Stimulated activated CD8-positive, alpha-beta memory T cell treated with anti-CD3 and anti-CD28 coated beads, Interleukin-15, amount 100 ng/mL, for 48 hours (primary cell): ENCODE measurements at places on chromosomes 7 and 10.

GRCh38 chr7:55033236-55033846 lies 14.5 kb downstream of the EGFR start:
- DNase-seq = no peak

DNA sequence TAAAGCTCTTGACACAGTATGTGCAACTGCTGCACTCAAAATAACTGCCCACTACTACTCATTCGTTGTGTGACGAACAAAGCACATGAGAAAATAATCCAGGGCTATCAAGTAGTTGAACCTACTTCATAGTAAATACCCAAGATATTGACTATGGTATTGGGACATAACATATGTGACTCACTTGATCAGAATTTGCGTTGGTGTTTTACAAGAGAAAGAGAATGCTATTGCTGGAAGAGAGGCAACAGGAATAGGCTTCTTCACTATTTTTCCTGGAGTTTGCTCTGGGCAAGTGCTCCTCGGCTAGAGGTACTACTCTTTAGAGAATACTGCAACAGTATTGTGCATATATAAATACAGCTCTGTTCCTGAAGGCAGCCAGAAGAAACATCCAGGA lies 2.5 kb downstream of the DGKB start:
- no peak for DNase-seq

- no peak for DNase-seq
These were observed 46.2 kb downstream of the FAM53B start for GRCh38 chr10:124697837-124698544.

DNA sequence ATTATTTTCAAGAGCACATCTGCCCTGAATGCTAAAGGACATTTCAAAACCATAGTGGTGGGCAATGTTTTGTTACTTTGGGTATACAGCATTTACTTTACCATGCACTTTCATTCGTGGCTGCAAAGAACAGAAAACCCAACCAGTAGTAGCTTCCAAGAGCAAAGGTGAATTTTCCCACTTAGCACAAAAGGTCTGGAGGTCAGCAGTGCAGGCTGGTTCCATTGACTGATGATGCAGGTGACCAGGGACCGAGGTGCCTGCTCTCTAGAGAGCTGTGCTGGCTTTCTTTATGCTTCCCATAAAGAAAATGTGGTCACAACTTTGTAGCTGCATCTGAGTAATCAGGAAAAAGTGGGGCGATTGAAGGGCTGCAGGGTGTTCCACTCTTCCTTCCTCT lies 240.0 kb downstream of the BICC1 start:
- DNase-seq = no peak

DNA sequence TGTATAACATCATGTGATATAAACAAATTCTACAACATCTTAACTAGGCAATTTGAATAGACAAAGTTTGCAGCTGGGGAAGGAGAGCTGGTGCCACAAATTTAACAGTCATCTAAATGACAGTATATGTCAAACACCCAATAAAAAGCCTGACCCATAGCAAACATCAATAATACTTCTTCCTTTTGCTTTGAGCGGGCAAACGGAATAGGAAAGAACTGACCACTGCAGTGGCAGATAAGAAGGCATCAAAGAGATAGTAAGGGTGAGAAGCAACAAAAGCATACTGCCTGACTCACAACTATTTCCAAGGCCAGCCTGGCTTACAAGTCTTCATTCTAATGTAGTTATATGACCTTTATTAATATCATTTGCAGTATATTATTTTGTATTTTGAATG lies 99.9 kb downstream of the LRRN3 start:
- no peak for DNase-seq

DNA sequence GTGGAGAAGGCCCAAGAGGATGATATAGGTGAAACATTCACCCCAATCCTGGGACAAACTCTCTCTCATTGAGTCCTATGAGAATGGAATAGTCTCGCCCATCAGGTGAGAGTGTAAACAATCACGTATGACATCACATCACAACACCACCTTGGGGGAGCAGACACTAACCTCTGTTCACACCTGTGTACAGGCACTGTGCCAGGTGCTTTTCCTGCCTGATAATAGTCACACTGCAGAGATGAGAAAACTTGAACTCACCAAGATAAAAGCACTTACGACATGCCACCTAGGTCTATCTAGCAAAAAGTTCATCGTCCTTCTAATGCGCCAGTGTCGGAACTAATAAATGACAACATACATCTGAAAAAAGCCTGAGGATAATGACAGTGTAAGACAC lies 187.8 kb downstream of the FAM107B start:
- no peak for DNase-seq

DNA sequence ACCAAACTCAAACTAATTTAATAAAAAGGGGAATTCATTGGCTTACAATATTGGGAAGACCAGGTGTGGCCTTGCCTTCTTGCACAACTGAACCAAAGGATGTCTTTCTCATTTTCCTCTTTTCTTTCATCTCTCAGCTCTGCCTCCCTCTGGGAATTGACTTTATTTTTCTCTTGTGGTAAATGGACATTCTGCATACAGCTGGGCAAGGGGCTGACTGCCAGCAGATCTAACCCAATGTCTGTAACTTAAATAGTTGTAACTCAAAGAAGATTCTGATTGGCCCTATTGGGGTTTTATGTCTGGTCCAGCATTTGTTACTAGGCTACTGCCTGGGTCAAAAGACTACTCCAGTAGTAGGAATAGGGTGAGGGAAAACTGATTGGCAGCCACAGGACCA lies 15.3 kb downstream of the PTTG1IP2 start:
- DNase-seq = no peak

DNA sequence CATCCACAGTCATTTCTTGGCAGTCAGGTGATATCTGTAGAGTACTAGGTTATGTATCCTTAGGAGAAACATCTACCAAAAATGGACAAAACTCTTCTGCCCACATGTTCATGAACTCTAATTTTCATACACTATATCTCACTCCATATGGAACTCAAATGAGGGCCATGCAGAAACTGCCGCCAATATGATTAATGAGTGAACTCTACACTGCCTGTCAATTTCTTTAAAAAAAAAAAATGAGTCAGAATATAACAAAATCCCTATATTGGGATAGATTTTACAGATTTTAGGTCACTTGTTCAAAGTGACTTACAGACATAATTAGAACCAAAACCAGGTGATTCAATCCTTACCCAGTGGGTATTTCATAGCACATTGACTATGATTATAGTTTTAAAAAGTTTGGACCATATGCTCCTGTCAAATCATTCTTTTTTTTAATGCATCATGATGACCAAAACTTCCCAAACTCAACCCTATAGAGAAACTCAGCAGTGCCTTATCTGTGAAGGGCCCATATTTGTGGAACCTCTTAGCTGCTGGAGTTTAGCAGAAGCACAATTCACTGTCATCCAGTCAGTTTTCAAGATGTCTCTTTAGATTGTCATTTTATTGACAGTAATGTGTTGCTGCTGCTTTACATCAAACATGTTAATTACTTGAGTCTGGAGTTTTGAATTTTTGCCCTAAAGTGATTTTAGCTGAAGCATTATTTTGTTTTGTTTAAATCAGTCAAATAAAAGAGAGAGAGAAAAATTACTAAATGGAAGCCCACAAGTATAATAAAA lies 11.1 kb downstream of the LRRN3 start:
- DNase-seq = no peak

GRCh38 chr7:29196971-29197595 lies 2.5 kb downstream of the CHN2 start:
- DNase-seq = no peak

GRCh38 chr10:48590945-48591344 lies 13.9 kb downstream of the ARHGAP22 start:
- DNase-seq = no peak

DNA sequence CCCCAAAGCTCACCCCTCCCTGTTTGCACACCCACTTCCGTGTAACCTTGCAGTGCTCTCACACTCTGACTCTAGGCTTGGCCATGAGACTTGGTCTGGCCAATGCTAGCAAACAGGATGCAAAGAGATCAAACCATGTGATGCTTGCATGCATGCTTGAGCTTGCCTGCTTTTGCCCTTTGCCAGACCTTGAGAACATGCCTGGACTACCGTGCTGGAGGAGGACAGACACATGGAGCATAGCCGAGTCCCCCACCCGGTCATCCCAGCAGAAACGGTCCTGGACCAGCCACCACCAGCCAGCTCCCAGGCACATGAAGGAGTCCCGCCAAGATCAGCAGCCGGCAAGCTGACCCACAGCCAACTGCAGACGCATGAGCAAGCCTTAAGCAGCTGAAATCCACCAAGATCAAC lies 23.4 kb downstream of the PYROXD2 start:
- DNase-seq = no peak

GRCh38 chr10:60399328-60399727 lies 9.7 kb upstream of the ANK3 start:
- no peak for DNase-seq

DNA sequence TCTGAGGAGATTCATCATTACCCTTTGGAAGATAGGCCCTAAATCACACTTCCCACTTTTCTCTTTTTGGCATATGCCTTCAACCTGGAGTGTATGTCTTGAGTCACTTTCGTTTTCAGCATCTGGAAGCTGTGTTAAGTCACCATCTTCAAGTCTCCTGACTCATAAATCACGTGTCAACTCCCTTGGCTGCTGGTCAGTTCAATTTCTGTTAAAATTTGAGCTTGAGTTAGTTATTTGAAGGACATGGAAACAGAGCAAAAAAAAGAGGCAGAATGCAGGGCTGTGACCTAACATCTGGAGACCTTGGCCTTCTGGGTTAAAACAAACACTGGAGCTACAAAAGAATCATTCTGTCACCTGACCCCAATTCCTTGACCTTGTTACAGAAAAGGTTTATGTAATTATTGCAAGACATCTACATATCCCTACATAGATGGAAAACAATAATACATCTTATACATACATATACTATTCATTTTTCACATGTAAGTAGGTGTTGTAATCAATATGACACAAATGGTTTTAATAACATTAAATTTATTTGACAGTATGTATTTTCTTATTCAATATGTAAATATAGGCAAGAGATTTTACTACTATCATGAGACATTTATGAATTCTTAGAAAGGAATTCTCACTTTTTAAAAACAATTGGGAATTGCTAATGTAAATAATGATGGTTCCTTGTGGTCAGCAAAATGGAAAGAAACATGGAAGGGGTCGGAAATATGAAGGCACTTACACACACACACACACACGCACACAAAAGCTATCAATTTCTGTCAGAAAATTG lies 169.7 kb upstream of the PHYHIPL start:
- no peak for DNase-seq

- DNase-seq = no peak
These were observed 393 bp upstream of the DNAJC1 start for GRCh38 chr10:22003964-22004281.

DNA sequence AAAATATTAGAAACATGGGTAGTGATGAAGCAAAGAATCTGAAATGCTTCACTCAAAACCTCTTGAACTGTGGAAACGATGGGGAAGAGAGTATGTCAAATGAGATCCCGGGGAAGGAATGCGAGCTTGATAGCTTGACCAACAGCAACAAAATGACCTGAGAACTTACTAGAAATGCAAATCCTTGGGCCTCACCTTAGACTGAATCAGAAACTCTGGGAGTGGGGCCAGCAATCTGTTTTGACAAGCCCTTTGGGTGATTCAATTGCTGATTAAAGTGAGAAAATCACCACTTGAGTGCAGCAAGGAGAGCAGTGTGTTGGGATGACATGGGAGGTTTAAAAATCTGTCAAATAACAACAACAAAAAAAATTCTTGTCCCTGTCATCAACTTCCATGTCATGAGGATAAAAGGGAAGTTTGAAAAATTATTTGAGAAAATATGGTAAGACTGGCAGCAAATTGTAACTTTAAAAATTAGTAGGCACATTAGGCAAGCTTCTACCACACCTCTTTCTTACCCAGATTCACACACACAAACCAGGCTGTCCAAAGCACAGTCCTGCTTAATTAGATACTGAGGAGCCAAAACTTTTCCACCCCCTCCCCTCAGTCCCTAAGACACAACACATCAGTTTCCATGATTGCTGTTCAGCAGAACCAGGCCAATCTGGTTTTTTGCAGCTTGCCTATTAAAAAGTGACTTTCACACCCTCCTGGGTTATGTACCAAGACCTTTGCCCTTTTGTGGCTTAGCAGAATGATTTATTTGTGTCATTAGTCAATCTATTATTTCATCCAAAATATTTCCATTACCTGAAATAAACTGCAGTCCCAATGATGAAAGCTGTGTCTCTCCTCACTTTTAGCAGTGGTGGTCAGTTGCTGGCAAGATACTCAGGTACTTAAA lies 15.6 kb downstream of the CALCR start:
- no peak for DNase-seq
